ENCODE measurements at places on chromosomes 7 and 10.

DNA sequence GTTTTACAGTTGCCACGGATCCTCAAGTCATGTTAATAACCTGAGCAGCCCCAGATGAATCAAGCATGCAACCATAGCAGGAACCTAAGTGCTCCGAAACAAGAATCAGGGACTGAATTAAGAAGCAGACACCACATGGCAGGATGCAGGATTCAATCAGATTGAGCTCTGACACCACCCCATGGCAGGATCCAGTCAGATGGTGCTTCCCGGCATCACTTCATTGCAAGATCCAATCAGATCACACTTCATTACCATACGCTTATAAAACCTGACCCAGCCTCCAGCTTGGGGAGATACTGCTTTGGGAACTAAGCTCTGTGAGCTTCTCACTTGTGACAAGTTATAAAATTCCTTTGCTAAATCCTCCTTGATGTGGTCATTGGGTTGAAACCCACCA lies 55.3 kb downstream of the ABCB4 start:
- no peak for DNase-seq

DNA sequence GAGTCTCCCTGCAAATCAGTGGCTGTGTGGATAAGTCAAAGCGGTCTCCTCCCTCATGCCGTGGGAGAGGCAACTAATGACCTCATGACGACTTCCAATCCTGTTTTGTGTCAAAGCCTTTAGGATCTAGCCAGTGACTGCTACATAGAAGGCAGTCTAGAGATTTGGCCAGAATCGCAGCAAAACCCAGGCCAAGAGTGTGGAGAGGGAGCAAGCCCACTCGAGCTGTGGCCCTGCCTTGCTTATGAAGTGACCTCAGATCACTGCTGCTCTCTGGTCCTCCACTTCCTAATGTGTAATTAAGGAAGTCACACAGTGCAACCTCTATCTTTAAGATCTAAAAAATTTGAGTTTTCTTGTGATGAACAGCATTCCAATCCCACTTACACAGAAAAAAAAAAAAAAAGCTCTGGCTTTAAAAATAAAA lies 296.7 kb upstream of the KLF6 start:
- DNase-seq = no peak

DNA sequence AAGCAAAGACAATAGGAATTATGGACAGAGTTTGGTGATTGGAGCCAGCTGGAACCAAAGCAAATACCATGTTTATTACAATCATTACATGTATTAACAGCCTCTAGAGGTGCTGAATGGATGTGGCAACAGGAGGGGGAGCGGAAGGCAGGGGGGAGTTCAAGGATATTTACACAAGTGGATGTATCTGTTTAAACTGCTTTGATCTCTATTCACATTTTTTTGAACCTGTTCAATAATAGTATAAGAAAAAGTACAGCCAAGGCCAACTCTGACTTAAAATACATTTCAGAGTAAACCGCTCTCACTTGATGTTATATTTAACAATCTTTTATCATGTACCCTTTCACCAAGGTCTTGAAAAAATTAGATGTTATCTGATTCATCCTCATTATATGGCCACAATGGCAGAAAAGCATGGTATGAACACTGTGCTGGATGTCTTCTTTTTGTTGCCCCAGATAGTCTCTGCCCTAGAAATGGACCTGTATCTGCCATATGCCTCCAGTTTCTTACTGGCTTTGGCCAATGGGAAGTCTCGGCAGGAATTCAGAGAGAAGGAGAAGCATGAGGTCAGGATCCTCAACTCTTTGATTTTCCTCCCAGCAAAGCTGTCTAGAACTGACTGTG lies 88.2 kb upstream of the FAM133B start:
- DNase-seq = no peak

GRCh38 chr10:34033078-34033477 lies 698.6 kb upstream of the NRP1 start:
- DNase-seq = no peak

DNA sequence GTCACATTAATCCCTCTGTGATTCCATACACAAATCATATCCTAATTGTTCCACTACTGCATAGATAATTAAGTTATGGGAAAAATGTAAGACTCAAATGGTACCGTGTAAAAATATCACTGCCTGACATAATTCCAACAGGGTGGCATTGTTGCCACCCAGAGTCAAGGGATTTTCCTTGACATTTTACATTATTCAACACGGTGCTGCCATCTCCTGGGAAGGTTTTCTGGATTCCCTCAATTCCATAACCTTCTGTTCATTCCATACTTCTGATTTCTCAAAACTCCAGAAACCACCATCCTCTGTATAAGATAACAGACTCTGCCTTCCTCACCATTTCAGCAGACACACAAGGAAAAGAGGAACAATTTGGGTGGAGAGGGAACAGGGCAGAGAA lies 495.9 kb downstream of the XPNPEP1 start:
- DNase-seq = no peak

DNA sequence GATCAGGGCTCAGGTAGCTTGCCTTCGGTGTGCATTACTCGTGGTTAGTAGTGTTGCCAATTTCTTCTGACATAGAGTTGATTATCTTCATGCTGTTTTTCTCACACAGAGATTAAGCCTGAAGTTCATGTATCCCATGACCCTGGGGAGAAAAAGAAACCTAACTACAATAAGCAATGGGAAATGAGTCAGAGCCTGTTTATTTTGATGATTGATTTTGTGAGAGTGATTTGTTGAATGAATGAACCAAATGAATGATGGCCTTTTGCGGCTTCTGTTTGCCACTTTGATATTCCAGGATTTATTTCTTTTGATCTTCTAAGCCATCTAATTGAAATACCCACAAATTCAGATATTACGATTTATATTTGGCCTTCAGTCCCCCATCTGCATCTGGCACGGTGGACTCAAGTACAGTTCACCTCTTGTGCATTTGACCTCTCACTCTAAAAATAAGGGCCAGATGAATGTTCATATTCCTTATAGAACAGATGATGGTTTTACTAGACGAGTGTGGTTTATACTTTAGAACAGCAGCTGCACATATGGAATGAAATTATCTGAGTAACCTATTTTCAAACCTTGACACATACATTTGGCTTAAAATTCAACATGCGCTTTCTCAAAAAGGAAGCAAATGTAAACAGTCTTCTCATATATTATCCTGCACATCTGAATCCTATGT lies 110.7 kb downstream of the PLCE1 start:
- no peak for DNase-seq

- DNase-seq = no peak
These were observed 11.9 kb downstream of the ANTXRL start for GRCh38 chr10:46298477-46299285.

GRCh38 chr7:97187067-97187466 lies 69.6 kb downstream of the SDHAF3 start:
- no peak for DNase-seq

DNA sequence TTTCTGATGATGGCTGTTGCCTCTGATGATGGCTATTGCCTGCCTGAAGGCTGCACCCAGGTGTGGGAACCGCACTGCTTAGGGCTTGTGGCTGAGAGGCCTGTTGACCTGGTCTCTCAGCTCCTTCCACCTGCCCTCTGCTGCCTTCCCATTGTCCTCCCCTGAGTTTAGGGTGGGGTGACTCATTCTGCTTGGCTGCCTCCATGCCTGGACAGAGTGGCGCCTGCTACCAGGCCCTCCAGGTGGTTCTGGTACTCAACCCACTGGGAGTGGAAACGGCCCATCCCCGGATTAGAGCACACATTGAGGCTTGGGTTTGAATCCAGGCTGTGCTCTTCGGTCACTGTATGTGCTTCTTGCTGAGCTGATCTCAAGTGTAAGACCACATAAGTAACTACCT lies 120.6 kb downstream of the SEM1 start:
- no peak for DNase-seq

- no peak for DNase-seq
These were observed 153.0 kb downstream of the DIP2C start for GRCh38 chr10:536371-536925.

- no peak for DNase-seq
These were observed 61.8 kb upstream of the C10orf90 start for GRCh38 chr10:126732308-126732707.

DNA sequence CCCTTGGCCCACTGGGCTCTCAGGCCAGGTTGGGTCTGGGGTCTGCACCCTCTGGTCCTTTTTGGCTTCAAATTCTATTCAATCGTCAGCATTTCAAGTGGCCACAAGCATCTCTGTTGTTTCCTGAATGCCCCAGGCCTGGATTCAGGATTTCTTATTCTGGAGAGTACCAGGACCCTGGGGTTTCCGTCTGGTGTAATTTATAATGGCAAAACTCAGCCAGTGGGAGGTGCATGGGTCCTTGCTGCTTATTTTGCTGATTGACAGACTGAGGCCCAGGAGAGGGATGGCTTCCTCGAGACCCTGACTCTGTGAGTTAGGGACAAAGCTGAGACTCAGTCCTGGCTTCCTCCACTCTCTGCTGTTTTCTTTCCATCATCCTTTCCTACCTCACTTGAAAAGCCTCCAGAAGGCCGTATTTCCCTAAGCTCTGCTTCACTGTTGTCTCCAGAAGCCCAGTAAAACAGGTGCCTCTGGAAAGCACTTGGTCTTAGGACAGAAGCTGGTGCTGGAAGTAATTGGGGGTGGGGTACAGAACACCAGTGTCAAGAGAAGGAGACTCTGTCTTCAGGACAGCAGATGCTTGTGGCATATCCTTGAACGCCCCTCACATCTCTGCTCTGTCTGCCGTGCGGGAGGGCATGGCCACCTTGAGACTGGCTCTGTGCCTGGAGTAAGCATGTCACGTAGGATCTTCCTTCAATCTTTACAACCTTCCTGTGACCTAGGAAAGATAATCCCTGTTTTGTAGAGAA lies 39.4 kb upstream of the SH2D4B start:
- DNase-seq = no peak

- DNase-seq = no peak
These were observed 11.5 kb downstream of the CLRN3 start for GRCh38 chr10:127881262-127881661.

DNA sequence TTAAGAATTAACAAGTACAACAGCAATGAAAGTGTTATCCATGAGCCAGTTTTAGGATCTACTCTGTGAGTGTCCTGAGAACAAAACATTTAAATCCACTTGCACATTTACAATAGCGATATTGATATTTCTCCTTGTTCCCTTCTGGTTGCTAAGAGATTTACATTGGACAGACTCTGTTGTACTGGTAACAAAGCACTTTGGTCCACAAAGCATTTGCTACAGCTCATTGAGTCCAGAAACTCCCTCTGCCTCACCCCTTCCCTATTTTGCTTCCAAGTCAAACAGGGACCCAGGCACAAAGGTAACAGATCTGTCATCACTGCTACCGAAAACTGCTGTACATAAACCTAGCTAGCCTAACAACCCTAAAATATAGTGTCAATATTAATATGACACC lies 2.1 kb downstream of the ANK3 start:
- no peak for DNase-seq

GRCh38 chr7:38630720-38631673 lies at the start of gene AMPH:
AMPH (minus strand) TSS chr7:38631373; CDS start chr7:38631351, 22 bp downstream.
- peak; percentile 20 for DNase-seq

GRCh38 chr10:52268790-52269189 lies 45.3 kb upstream of the DKK1 start:
- DNase-seq = no peak

- no peak for DNase-seq
These were observed 73.6 kb downstream of the EPC1 start for GRCh38 chr10:32273336-32273735.

DNA sequence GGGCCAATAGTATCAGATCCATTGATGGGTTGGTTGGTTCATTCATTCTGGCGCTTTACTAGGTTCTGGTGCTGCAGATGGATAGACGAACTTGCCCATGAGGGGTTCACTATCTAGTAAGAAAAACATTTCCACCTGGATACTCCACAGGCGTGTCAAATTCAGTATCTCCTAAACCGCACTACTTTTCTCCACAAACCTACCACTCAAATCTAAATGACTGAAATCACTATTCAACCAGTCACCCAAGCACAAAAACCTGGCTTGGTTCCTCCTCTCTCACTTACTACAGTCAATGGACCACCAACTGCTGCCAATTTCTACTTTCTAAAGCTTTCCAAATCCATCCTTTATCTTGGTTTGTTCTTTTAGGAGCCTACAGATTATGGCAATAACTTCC lies 572 bp downstream of the AGK start:
- no peak for DNase-seq

- DNase-seq = no peak
These were observed 1.4 kb downstream of the TCERG1L start for GRCh38 chr10:131310142-131310541.

GRCh38 chr10:70379581-70380176 lies 2.7 kb downstream of the LRRC20 start:
- no peak for DNase-seq

DNA sequence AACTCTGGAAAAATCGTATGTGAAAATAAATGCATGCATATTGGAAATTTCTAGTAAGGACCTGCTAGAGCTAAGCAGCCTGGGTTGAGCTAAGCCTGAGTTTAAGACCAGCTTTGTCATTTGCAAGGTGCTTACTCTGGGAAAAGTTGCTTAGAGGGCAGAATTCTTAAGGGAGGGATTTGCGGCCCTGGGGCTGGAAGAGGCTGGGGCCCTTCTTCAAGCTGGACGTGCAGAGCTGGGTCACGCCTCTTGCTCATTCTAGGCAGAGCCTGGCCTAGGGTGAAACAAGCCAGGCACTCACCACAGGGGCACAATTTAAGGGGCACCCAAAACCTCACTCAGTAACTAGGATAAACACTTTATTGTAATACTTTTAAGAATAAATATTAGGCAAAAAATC lies 137.2 kb downstream of the ARHGAP22 start:
- no peak for DNase-seq

GRCh38 chr7:1943933-1944618 lies 274.0 kb downstream of the ELFN1 start:
- no peak for DNase-seq

- no peak for DNase-seq
These were observed 18.3 kb upstream of the ST8SIA6 start for GRCh38 chr10:17472481-17473227.

DNA sequence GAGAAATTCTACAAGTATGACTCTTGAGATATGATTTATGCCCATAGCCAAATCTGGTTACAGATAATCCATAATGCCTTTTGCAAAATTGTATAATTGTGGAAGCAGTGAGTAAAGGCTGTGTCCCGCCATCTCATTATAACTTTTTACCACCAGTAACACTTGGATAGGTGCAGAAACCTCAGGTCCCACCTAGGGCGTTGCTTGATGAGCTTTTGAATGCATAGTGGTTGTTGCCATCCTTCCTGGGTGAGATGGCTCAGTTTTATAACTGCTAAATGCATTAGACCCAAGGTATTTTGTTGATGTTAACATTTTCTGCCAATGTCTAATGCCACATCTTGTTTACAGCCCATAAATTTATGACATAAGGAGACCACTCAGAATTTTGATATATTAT lies 42.9 kb downstream of the CFAP58 start:
- no peak for DNase-seq

- DNase-seq = no peak
These were observed 11.3 kb downstream of the DUSP5 start for GRCh38 chr10:110508806-110509544.

DNA sequence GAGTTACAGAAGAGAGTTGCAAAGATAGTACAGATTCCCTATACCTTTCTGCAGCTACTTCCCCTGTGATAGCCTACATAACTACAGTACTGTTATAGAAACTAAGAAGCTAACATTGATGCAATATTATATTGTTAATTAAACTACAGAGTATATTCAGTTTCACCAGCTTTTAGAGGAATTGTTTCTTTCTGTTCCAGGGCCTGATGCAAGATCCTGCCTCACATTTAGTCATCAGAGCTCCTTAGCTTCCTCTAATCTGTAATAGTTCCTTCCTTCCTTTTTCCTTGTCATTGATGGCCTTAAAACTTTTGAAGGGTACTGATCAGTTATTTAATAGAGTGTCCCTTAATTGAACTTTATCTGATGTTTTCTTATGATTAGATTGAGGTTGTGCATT lies 56.8 kb downstream of the SDHAF3 start:
- DNase-seq = no peak

Measured in stimulated activated CD4-positive, alpha-beta T cell treated with anti-CD3 and anti-CD28 coated beads, TNF-alpha, amount 100 ng/mL, for 48 hours (primary cell).